Posterior cingulate gyrus (tissue), 11 donors: ENCODE measurements at places on chromosomes 3 and 15.

GRCh38 chr3:196472286-196472685 lies 31.3 kb downstream of the RNF168 start:
- DNase-seq, result no peak

DNA sequence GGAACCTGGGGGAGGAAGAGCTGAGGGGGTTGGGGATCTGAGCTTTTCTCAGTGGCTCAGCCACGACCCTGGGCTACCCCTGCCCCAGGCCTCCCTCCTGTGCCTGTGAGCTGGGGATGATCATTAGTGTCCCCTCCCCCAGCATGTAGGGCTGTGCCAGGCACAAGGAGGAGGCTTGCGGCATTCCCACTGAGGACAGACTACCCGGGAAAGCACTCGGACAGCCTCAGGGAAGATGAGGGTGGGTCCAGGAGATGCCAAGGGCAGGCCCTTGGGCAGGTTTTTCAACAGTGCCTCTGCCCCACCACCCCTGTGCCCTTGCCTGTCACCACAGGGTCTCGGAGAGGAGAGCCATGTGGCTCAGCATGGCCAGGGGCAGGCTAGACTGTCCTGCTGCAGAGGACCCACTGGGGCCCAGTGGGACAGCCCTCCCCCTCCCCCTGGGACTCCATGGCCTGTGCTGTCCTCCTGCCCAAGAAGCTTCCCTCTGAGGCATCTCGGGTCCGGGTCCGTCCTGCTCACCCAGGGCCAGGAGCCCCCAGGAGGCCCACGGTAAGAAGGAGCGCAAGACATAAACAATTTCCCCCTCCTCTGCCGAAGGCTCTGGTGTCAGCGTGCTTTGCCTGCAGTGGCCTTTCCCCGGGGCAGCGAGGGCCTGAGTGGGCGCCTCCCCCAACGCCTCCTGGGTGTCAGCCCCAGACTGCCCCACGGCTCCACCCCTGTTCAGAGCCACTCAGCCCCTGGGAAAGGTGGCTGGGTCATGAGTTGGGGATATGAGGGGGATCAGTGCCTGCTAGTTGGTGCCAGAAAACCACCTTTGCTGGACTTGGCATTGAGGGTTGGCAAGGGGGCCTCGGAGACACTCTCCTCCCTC lies 192.5 kb downstream of the GOLGA6L6 start:
- DNase-seq, result no peak

DNA sequence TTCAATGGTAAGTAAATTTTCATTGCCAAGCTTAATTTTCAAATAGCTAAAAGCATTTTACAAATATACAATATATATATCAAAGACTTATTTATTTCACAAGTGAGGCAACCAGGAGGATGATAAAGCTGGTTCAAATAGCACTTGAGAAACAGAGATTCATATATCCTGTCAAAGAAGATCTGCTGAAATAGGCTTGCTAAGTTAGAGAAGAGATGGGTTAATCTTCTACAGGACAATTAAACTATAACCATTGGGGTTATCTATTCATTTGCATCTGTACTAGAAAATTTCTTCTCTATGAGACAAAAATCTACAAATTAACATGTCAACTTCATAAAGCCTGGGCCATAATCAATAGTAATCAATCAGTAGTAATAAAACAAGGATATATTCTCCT lies 637.7 kb upstream of the UBE2E2 start:
- DNase-seq, result no peak

DNA sequence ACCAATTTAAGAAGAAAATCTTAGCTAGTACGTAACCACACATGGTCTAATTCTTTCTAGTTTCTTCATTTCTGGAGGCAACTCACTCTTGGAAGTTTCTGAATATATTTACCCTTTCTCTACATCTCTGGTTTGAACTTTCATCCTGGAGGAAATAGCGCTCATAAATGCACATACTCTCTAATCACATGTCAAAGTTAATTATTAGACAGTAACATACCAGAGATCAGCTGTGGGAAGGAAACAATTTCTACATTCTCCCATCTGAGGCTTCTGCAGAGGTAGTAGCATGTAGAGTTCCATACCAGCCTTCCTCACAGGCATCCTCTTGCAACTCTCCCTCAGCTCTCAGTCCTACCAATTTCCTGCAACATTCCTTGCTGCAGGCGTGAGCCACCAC lies 132.5 kb downstream of the RBPMS2 start:
- DNase-seq, result no peak
